ENCODE measurements at places on chromosomes 5 and 9.

DNA sequence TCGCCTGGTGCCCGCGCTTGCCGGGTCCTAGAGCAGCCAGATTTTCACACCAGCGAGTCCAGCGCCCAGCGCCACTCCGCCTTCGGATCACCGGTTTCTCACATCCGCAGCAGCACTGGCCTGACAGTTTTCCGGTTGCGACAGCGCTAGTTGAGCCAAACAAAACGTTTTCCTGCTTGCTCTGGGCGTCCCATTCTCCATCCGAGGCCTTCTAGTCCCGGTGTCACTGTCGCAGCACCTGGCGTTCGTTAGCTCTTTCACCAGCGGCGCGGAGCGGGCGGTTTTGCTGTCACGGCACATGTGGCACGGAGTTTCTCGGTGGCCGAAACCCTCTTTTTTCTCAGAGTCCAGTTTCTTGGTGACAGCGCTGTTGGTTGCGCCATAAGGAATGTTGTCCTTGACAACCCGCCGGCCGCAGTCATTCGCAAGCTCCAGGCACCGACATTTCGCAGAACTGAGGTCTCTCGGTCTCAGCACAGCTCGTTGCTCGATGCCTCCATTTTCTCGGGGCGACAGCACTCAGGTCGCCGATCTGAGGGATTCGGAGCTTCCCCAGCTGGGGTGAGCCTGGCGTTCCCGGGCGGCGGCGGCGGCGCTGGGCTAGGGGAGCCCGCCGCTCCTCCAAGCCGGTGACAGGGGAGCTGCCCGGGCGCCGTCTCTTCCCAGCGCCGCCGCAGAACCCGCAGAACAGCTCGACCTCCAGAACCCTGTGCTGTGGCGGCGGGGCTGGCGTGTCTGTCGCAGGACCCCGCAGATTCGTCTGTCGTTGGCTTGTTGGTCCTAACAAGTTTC lies 47.8 kb downstream of the ANXA2R start:
- DNase-seq: peak; percentile 35

DNA sequence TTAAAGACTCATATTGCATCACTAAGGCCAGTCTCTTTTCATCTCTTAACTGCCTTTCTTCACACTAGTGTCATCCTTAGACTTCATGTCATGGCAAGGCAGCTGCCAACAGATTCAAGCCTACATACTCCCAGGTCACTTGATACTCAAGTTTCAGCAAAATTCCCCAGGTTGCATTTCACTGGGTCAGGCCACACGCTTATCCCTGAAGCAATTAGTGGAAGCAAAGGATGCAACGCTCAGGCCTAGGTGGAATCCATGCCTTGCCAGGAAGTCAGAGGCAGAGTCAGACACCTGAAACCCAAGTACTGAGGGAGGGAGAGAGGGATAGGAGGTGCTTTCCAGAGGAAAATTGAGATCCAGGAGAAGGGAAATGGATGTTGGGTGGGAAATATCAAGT lies 28.9 kb downstream of the YIPF5 start:
- peak; percentile 8 for DNase-seq

GRCh38 chr5:126562823-126563222 lies 32.2 kb downstream of the ALDH7A1 start:
- DNase-seq: no peak

GRCh38 chr9:132694144-132694543 lies 23.9 kb downstream of the GTF3C4 start:
- peak; percentile 35 for DNase-seq

- DNase-seq: no peak
Observed at GRCh38 chr5:133030343-133031005, 4.1 kb upstream of the ZCCHC10 start.

DNA sequence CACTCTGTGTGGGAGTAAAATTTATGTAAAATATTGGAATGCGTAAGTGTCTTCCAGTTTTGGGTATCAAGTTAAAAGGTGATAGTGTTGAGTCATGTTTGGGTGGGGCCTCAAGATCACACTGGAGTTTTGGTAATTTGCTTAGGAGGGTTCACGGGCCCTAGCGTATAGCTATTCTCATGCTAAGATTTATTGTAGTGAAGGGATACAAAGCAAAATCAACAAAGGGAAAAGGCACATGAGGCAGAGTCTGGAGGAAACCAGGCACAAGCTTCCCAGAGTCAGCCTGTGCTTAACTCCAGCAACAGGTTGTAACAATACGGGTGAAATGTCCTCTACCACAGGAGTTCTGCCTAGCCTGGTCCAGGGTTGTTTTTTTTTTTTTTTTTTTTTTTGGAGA lies 20.2 kb downstream of the HSPA4 start:
- no peak for DNase-seq

GRCh38 chr5:62309107-62309506 lies 3.1 kb downstream of the KIF2A start:
- no peak for DNase-seq

DNA sequence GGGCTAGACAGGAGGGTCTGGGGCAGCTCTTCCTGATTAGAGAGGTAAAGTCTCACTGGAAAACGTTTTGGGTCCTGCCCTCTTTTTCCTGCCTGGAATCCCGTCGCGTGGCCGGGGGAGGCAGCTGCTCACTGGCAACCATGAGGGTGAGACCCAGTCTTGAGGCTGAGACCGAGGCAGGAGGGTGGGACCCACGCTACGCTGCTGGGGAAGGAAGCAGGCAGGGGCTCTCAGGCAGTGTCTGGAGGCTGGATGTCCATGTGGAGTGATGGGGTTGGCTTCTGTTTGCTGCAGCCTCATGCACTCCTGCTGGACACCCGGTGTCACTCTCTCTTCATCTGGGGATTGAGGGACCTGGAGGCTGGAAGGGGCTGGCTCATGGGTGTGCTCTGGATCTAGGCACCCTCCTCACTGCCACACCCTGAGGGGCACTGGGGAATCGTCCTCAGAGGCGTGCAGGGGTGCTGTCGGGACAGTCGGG lies 11.3 kb upstream of the SLC2A6 start:
- DNase-seq: no peak

- DNase-seq: no peak
Observed at GRCh38 chr5:28954074-28954473, 1915.7 kb upstream of the CDH9 start.

- no peak for DNase-seq
Observed at GRCh38 chr9:99213197-99213596, 8.5 kb downstream of the ALG2 start.

- DNase-seq: no peak
Observed at GRCh38 chr5:115559524-115559923, 14.9 kb upstream of the FEM1C start.

- DNase-seq: no peak
Observed at GRCh38 chr9:125536776-125537175, 170.2 kb downstream of the MAPKAP1 start.

DNA sequence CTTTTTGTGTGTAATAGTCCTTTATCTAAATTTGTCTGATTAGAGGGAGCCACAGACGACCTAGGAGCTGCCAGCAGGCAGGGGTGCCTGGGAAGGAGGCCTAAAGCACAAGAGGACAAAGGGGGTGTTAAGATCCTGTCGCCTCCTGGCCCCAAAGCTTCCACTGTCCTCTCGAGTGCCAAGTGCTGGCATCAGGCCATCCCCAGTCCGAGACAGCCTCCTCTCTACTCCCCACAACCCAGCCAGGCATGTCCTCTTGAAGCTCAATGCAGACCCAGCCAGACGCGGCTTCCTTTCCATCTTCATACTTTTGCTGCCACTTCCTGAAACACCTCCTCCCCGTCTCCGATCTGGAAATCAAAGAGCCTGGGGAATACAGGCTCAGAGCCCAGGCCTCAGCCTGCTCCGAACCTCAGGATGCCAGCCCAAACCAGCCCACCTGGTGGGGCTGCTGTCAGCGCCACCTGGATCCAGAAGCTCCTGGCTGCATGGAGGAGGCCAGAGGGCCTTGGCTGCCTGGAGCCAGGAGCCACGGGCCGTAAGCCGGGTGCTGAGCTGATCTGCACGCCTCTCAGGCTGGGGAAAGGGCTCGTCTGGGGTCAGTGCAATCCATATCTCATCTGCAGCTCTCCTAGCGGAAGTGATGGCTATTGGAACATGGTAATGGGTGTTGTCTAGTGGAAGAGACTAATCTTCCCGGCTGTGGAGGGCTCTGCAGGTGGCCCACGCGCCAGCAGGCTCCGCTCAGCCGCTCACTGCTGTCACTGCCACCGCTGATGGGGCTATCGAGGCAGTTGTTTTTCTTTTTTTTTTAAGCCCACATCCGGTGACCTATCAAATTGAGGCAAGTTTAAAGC lies 60.2 kb upstream of the FUBP3 start:
- DNase-seq: no peak

GRCh38 chr5:1480217-1480616 lies 35.0 kb upstream of the SLC6A3 start:
- no peak for DNase-seq

All from SJCRH30 (cell line).